C1 segment of cervical spinal cord (tissue), 14 donors: ENCODE measurements at places on chromosomes 11 and 22.
A peak's percentile ranks its signal among the peaks of the same experiment; 100 is the strongest.

GRCh38 chr11:101321222-101321621, 191.6 kb upstream of the PGR start:
- no peak for DNase-seq

GRCh38 chr22:40334899-40335298, 11.4 kb upstream of the ADSL start:
- DNase-seq = no peak

GRCh38 chr11:72348250-72348649, 86.1 kb downstream of the CLPB start:
- DNase-seq = no peak

- DNase-seq = no peak
Measured at GRCh38 chr11:44380009-44380313, 70.0 kb upstream of the ALX4 start.

DNA sequence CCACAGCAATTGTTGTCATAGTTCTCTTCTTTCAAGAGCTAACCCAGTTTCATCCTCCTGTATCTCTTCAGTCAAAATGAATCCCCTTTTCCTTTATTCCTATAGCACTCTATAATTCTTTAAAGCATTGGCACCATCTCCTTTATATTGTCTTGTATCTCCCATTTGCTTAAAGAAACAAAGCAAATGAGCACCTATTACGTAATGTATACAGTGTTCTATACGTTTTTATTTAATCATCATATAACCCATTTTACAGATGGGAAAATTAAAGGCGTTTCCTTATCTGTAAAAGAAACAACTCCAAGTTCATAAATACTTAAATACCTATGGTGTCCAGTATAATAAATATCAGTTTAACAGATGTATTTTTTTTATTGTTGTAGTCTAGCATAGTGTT, 6.4 kb upstream of the REXO2 start:
- DNase-seq = no peak

- no peak for DNase-seq
Measured at GRCh38 chr11:1040428-1041148, 4.1 kb upstream of the MUC6 start.

DNA sequence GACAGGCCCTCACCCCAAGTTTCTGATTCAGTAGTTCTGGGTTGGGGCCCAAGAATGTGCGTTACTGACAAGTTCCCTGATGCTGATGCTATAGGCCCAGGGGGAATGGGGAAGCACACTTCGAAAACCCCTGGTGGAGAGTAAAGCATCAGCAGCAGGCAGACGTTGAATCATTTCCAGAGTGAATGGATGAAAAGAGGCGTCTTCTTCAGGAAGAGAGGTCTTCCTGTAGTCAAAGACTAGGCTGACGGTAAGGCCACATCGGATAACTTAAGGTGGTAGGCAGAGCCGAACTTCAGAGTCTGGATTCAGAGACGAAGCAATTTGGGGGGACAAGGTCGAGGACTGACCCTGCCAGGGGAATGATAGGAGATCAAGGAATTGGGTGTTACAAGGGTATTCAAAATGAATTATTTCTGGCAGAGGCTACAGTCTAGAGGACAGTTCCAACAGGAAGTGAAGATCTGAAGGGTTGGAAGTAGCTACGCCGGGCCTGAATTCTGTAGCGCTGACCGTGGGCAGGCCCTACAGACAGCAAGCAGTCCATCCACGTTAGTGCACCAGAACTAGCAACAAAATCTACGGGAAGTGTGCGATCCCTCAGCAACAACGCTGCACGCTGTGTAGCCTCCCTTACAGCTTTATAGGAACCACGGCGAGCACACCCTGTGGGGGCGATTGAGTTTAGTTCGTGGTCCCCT, 862 bp upstream of the CENATAC start:
- DNase-seq = no peak

DNA sequence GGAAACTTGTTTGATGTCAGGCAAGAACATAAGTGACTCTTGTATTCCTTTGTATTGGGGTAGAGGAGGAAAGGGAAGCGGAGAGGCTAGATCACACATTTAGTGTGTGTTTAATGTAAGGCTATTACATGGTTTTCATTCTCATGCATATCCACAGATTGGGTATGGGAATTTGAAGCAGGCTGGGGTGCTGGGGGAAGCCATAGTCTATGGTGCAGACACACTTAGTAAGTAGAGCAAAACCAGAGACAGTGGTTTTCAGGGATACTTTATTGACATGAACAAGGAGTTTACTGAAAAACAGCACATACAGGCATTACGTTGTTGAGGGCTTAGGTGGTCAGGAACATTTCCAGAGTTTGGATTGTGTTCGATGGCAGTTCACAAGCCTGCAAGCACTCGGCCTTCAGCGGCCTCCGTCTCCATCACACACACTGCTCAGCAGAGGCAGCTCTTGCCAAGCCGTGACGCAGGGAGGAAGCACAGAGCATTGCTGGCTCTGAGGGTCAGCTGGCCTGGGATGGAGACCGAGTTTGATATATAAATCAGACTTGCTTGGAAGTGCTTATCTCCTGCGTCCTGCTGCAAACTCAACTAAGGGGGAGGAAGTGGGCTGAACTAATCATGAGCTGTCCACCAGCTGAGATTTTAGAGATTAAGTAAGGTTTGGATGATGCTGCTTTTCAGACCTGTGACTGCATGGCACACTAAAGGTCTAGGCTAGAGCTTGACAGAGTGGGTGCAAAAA, 25.3 kb downstream of the SCN3B start:
- DNase-seq = peak; percentile 67

- peak; percentile 13 for DNase-seq
Measured at GRCh38 chr11:20110908-20111669, 49.2 kb downstream of the DBX1 start.

GRCh38 chr11:134686460-134687061, 274.5 kb upstream of the B3GAT1 start:
- DNase-seq = no peak

DNA sequence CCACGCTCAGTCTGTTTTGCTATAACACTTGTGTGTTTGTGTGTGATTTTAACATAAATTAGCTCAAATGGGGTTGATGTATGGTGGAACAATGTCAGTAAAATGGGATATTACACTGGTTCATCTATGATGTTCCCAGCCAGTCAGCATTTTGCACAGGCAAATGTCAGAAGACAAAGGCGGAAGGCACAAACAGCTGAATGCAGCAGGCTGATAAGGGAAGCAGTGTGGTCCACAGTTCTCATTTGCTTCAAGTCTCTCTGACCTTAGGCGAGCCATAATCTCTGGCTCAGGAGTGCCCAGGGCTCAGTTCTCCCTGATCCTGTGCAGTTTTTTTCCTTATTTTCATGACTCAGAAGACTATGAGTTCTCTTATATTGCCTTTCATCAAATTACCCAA, 102.7 kb downstream of the FAR1 start:
- no peak for DNase-seq

GRCh38 chr11:102836290-102836875, 7.0 kb downstream of the MMP3 start:
- DNase-seq = no peak

DNA sequence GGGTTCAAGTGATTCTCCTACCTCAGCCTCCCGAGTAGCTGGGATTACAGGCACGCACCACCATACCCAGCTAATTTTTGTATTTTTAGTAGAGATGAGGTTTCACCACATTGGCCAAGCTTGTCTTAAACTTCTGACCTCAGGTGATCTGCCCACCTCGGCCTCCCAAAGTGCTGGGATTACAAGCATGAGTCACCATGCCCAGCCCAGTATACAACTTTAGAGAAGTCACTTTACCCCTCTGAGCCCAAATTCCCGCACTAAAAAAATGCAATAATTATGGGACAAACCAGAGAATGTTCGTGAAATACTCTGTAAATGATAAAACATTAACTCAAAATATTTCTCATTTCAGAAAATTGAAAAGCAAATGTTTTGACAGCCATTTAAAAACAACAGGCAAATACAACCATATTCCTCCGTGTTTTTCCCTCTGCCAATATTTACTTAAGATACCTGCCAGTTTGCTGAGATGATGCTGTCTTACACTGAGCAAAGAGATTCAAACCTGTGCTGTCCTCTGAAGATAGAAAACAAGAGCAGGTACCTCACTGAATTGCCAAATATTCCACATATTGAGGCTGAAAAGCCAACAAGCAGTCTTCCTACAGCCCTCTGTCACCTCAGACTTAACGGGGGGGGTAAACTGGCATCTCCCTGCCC, 9.6 kb downstream of the PLEKHA7 start:
- no peak for DNase-seq

DNA sequence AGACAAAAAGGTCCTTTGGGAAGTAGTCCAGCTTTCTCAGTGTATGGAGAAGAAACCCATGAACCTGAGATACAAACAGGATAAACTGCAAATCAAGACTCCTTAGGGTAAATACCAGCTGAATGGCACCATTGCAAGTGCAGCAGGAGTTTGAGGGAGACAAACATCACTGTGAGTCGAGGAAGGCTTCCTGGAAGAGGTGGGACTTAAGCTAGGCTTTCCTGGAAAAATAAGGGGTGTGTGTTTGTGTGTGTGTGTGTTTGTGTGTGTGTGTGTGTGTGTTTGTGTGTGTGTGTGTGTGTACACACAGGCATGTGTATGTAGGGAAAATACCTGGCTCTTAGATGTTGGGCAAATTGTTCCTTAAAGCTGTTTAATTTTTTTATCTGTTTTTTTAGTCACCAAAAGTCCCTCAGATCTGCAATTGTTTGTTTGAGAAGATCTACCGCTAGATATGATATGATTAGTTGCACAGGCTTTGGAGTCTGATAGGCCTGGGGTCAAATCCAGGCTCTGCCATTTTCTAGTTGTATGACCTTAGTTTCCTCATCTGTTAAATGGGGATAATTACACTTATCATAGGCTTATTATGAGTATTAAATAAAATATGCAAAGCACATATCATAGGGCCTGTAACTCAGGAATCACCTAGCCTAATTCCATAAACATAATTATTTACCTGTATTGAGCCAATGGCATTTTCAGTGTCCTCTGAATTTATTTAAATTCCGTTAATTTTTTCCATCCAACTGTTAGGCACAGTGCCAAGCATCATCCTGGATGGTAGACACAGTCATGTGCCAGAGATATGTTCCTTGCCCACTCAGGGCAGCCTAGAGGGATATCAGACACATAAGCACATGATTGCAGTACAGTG, 85.6 kb upstream of the EED start:
- no peak for DNase-seq

GRCh38 chr11:88194990-88195389, 19.7 kb upstream of the RAB38 start:
- DNase-seq = no peak

- no peak for DNase-seq
Measured at GRCh38 chr11:19952911-19953310, 207.4 kb downstream of the DBX1 start.
